Fibroblast of lung (primary cell): ENCODE measurements at places on chromosomes 7 and 10.

GRCh38 chr7:25802473-25802872, 349.5 kb upstream of the NFE2L3 start:
- DNase-seq = no peak

- DNase-seq = peak; percentile 89
These were observed 473.9 kb downstream of the AUTS2 start for GRCh38 chr7:70072220-70072619.

DNA sequence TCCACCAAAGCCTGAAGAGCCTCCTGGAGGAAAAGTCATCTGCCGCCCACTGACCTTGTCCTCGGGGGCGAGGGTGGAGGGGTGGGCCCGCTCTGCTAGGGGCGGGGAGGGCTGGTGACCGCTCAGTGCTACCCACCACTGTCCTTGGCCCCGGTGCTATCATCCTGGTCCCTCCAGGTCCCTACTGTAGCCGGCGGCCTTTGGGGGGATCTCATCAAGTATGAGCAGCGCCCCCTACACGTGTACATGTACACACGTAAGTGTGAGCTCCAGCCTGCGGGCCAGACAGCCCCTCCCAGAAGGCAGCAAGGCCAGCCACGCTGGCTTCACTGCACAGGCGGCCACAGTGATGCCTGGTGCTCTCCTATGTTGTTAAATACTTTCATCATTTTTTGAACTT, 19.6 kb downstream of the TTYH3 start:
- no peak for DNase-seq

- no peak for DNase-seq
These were observed 16.2 kb downstream of the LHPP start for GRCh38 chr10:124477614-124478363.

DNA sequence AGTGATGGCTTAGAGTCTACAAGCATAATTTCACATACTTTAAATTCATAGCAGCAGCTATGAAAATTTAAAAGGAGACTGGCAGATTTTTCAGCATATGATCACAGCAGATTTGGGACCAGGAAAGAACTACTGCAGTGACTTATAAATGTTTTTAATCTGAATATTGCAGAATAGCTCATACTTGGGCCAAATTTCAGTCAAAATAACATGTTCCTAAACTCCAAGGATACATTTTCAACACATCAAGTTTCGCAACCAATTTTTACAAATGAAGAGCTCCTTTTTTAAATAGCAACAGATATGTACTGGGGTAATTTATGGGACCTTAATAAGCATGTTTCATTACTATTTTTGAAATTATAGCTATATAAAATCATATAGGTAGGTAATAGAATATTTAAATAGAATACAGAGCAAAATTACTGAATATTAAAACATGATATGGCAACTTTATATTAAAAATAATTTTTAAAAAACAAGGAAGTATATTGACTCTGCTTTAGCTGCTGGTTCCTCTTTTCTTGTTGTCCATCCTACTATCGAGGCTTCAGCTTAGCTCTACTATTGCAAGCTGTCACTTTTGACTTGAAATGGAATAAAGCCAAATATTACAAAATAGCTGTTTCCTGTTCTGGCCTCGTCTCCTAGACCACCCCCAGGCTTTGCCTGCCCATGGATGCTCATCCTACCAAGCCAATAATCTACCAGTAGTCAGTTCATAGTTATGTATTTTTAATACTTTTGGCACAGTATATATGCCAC, 123.1 kb downstream of the NRBF2 start:
- DNase-seq = peak; percentile 20

GRCh38 chr10:96639899-96640298, 53.1 kb upstream of the TM9SF3 start:
- DNase-seq = no peak

- DNase-seq = peak; percentile 40
These were observed 52.9 kb upstream of the IGFBP3 start for GRCh38 chr7:45973725-45974532.

DNA sequence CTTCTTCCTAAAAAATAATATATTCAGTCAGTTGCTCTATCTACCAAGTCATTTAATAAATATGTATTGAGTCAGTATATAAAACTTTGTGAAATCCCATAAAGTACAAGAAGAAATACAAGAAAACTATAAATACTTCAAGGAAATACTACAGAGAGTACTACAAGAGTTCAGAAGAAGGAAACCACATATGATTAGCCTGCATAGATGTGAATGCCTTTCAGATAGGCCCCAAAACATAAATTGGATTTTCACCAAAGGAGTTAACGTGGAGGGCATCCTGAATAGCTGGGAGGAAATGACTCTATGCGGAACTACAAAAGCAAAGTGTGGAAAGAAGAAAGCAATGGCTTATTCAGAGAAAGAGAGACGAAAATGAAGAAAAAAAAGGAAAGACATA, 120.1 kb downstream of the LRRN3 start:
- DNase-seq = peak; percentile 62

GRCh38 chr10:4343873-4344272, 482.1 kb upstream of the AKR1E2 start:
- DNase-seq = peak; percentile 6

GRCh38 chr7:12694817-12695216, 7.4 kb downstream of the ARL4A start:
- DNase-seq = no peak

GRCh38 chr7:84529480-84530205, 335.1 kb upstream of the SEMA3A start:
- DNase-seq = peak; percentile 89

- DNase-seq = no peak
These were observed 3.4 kb downstream of the HOXA10 start for GRCh38 chr7:27170426-27171324.

GRCh38 chr10:13773043-13773442, 186.3 kb downstream of the PRPF18 start:
- DNase-seq = no peak

DNA sequence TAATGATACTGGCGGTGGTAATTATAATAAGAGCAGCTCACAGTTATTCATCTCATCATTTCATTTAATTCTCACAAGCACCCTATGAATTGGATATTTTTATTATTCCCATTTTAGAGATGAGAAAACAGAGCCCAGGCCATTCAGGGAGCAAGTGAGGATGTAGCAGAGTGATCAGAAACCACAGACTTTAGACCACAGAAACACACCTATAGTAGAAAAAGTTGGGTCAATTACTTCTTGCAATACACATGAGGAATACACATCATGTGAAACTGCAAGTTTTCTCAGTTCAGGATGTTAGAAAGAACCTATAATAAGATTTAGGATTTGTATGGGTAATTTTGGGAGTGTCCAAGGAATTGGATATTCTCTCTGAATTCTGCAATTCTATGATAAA, 278.0 kb downstream of the ADRA2A start:
- no peak for DNase-seq

DNA sequence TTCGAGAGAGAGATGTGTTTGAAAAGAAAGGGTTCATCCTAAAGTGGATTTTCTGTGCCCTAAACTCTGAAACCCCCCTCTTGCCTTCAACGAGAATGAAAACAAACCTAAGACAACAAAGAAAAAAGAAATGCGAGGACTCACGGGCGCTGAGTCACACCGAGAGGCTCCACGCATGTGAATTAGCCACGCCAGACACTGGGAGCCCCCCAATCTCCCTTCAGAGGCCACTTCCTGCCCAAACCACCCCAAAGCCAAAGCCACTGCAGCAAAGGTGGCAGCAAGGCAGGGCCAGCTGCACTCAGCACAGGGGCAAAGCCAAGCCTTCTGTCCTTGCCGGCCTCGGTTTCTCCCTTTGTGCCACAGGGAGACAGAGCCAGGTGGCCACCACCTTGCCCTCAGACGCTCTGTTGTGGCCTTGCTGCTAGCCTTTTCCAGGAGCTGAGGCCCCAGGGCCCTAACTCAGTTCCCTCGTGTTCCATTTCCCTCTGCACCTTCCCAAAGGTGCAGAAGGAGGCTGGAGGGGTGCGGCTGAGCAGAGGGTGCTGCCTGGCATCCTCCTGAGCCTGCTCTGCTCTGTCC, 93.3 kb downstream of the FAM53B start:
- DNase-seq = no peak

GRCh38 chr7:28088032-28088431, 92.6 kb downstream of the JAZF1 start:
- DNase-seq = no peak

DNA sequence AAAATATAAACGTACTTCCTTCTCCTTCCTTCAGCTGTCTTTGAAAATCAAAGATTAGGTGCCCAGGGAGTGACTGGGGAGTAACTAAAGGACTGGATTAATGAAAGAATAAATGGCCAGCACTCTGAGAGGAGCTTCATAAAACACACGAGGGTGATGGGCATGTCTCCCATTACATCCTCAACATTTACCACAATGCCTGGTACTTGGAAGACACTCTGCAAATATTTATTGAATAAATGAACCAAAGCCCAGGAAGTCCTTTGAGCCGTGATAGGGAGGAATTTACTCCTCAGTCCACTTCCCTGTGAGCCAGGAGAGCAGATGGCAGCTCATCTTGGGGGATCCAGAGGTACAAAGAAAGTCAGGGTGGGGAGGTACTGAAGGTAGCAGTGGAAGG, 96.3 kb downstream of the RAB11FIP2 start:
- DNase-seq = no peak

DNA sequence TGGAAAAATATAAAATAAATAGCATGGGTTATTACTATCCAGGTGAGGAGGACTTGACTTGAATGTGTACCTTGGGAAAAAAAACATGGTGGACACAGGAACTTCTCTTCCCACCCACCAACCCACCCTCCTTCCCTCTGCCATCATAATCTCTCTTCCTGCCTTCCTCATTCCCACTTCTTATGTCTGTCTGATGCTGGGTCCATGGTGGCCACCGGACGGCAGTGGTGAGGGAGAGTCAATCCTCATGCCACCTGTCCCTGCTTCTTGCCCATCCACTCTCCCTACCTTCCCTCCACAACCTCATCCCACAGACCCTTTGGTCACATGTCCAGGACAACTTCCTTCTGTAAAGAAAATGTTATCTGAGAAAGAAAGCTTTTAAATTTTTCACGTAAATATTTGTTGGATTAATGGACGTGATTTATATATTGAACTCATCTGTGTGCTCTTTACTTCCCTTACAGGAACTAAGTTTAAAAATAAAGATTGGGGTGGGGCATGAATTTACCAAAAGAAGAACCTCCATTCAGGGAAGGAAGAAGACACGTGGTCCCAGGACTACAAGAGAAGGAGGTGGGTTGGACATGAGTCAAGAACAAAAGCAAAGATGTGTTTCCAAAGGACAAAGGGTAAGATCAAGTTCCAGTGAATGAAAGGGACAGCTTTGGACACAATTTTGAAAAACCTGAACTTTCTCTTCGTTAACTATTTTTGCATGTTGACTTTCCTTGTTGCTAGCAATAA, 104.5 kb downstream of the PIP4K2A start:
- DNase-seq = no peak

DNA sequence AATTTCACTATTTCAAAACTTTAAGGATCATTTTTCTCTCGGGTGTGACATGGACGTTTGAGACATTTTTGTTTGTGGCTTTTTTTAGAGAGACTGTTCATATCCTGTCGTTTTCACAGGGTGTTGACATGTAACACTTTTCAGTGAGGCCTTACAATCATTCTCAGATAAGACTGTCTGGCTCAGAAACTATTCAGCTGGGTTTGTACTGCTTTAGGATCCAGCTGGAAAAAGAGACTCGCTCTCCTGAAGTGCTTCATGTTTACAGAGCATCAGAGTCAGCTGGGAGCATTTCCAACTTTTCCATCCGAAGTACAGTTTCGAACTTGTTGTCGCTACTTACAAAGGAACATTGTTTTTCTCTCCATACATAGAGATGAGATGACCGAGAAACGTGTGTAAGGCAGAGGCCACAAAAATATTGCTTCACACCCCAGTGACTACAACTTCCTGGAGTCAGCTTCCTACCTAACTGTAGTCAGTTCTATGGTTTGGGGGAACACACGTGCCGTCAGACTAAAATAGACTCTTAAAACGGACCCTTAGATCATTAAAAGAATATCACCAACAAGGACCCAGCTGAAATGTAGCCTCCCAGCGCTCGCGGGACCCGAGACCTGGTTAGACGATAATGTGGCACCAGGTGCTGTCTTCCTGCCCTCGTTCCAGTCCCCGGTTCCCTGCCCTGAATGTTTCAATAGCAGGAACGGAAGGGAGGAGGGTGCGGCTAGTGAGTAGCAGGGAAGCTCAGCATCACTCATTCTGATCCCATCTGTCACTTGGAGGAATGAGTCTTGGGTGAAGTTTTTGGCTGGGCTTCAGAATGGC, 78.0 kb downstream of the MKI67 start:
- DNase-seq = peak; percentile 64

- DNase-seq = peak; percentile 75
These were observed 95.2 kb downstream of the PLCE1 start for GRCh38 chr10:94088926-94089381.

GRCh38 chr10:44829426-44829825, 81.7 kb upstream of the TMEM72 start:
- DNase-seq = no peak

- DNase-seq = peak; percentile 20
These were observed 274.0 kb downstream of the CSTF2T start for GRCh38 chr10:51425431-51425830.
